ENCODE measurements at places on chromosomes 5 and 9. TPM values are rescaled to one million over a fixed set of nuclear protein-coding genes. Genes with fewer than 3 reads are reported as not detected.

Gene SIT1
- not detected for total RNA-seq

Gene DCTN4
- 26.7 TPM for total RNA-seq

Gene OLFML2A
- total RNA-seq: 0.32 TPM

Gene CACFD1
- 5.3 TPM for total RNA-seq

Gene PCDHGA9
- total RNA-seq: 0.76 TPM

Gene OGN
- total RNA-seq: not detected

Gene IQGAP2
- total RNA-seq: 10.8 TPM

Gene DBH
- not detected for total RNA-seq

Gene SOWAHA
- total RNA-seq: not detected

Gene TNC
- total RNA-seq: 4.6 TPM

Gene SPINK4
- total RNA-seq: not detected

Gene SLC25A48
- total RNA-seq: not detected

Gene SPDL1
- total RNA-seq: 30.2 TPM

Gene FREM1
- total RNA-seq: under 0.01 TPM

Gene CLIC3
- total RNA-seq: not detected

Gene SCGB3A2
- not detected for total RNA-seq

Gene PCDHA4
- total RNA-seq: 0.61 TPM

Gene CYSRT1
- not detected for total RNA-seq

Gene SPATA31C1
- not detected for total RNA-seq

Gene NOTCH1
- 99.1 TPM for total RNA-seq

Gene ANXA2R
- 3.6 TPM for total RNA-seq

Gene USP20
- 6.2 TPM for total RNA-seq

Gene SPINK7
- not detected for total RNA-seq

Gene PCDHGA10
- total RNA-seq: 2.3 TPM

Gene PCBD2
- total RNA-seq: 5.8 TPM

Gene SLC6A3
- not detected for total RNA-seq

Gene RAB3C
- total RNA-seq: under 0.01 TPM

Gene LRRC26
- not detected for total RNA-seq

Gene DNAJB5
- total RNA-seq: 6.5 TPM

Gene FTMT
- not detected for total RNA-seq

Gene PCDHB14
- 0.61 TPM for total RNA-seq

Gene GRM6
- total RNA-seq: not detected

Gene PDGFRB
- 0.97 TPM for total RNA-seq

Gene LCN15
- not detected for total RNA-seq

Gene GKAP1
- 2.1 TPM for total RNA-seq

Gene SH3RF2
- total RNA-seq: 2.6 TPM

Gene SVEP1
- 0.30 TPM for total RNA-seq
